ENCODE measurements at places on chromosomes 4 and X.

GRCh38 chr4:142326181-142326580 lies 519.9 kb downstream of the INPP4B start:
- no peak for DNase-seq

DNA sequence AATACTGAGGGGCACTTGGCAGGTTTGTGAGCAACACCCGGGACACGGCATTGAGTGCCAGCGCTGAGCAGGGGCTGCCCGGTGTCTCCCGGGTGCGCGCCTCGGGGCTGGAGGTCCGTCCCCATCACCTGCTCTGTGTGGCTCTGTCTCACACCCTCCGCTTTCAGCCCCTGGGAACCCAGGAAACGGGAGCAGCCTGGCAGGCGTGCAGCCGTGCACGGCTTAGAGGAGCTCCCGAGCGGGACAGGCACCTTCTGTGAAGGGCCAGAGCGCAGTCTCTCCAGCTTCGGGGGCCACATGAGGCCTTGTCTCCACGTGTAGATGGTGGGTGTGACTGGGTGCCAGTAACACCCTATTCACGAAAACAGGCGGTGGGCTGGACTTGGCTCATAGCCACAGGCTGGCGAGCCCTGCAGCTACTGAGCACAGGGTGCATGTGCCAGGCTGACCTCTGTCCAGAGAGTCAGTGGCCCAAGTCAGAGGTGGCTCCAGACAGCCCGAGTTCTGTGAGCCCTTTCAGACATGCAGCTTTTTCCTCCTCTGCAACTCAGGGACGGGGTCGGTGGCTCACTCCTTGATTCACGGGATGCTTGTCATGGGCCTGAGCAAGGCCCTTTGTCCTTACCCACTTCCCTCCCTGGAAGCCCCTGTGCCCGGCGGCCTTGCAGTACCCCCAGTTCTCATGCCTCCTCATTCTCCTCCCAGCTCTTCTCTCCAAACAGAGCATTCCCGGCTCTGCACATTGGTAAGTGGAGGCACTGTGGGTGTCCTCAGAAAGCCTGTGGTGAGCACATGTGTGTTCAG lies 23.5 kb downstream of the UVSSA start:
- DNase-seq = no peak

- no peak for DNase-seq
Observed at GRCh38 chr4:108272046-108272445, 103.3 kb upstream of the LEF1 start.

DNA sequence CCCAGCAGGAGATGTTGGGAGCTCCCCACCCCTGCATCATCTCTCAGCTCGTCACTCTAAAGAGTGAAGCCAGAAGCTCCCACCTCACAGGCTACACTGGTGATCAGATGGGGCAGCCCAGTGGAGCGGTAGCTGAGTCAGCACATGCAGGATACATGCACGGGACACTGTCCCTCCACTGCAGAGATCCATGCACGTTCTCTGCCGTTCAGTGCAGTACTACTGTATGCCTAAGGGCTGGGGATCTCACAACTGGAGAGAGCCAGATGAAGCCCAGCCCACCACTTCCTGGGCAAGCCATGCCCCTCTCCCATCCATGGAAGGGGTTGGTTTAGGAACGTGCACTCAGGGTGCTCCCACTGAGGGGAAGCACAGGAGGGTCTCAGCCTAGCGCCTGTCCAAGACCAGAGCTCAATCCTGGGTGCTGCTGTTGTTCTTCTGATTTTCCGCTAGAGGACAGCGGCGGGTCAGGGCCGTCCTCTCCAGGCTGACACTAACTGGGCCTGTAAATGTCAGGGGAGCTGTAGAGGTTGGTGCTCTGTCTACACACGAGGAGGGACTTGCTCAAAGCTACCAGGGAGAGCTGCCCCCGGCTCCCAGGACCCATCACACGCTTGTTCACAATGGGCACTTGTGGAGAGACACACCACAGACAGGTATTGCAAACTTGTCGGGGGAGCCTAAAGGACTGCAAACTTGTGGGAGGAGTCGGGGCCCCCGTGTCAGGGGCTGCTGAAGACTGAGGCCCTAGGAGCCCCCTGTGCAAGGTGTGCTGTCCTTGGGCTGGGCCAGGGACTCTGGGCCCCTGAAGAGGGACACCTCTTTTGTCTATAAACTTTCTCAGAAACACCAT lies 18.2 kb upstream of the ABLIM2 start:
- no peak for DNase-seq

- DNase-seq = no peak
Observed at GRCh38 chrX:11944501-11944900, 186.5 kb downstream of the MSL3 start.

DNA sequence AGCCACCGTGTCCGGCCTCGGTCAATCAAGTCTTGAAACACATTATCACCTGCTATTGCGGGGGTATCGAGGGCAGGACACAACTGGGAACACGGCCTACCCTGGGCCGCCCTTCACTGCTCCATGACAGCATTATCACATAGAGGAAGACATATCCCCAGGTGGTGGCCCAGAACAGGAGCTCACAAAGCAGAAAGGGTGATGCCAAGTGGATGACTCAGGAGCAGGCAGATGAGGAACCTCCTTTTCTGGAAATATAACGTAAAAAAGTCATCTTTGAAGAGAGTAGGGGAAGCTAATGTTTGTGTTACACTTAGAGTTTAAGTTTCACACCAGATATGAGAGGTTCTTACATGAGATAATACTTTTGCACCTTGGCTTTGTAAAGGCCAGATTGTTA lies 5.3 kb upstream of the SUPT20HL1 start:
- DNase-seq = no peak

GRCh38 chrX:130636277-130636676 lies 234.5 kb downstream of the RBMX2 start:
- DNase-seq = no peak

GRCh38 chr4:168864821-168865541 lies 145.1 kb downstream of the CBR4 start:
- DNase-seq = no peak

- DNase-seq = no peak
Observed at GRCh38 chrX:40096395-40097091, 1.2 kb downstream of the BCOR start.

GRCh38 chrX:122584981-122585380 lies 599.1 kb upstream of the GRIA3 start:
- DNase-seq = no peak

GRCh38 chr4:169080981-169081380 lies 70.9 kb upstream of the CBR4 start:
- DNase-seq = no peak

DNA sequence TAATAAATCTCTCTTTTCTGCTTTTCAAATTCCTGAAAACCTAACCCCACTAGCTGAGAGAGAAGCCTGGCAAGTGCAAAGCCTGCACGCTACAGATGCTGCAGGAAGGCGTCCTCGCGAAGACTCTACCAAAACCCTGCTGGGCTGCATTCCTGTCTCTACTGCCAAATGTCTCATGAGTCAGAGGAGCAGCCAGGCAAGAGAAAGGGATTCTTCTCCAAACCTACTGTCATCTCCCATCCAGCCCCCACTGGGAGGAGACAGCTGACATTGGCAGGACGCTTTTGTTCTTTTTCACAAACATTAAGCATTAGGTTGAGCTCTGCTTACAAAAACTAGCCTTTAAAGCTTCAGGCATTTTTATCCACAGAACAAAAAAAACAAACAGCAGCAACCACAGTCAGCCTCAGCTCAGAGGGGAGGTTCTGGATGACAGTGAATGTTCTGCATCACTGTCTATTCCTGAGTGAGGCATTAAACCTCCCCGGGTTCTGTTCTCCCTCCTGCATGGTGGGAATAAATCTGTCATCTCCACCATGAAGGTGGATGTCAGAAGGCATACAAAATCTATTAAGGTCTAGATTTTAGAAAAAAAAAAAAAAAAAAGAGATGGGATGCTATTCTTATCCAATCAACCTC lies 18.0 kb downstream of the CRMP1 start:
- DNase-seq = no peak

- no peak for DNase-seq
Observed at GRCh38 chrX:108211301-108211700, 119.7 kb downstream of the ATG4A start.

DNA sequence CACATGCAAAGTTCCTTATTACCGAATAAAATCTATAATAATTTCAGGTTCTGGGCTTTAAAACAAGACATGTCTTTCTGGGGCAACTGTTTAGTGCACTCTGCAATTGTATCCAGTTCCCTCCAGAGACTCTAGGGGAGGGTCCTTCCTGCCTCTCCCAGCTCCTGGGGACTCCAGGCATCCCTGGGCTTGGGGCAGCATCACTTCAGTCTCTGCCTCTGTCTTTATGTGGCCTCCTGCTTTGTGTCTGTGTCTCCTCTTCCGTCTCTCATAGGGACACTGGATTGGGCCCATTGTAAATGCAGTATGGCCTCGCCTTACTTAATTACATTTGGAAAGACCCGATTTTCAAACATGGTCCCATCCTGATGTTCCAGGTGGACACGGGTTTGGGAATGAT lies 10.9 kb upstream of the ASMTL start:
- no peak for DNase-seq

DNA sequence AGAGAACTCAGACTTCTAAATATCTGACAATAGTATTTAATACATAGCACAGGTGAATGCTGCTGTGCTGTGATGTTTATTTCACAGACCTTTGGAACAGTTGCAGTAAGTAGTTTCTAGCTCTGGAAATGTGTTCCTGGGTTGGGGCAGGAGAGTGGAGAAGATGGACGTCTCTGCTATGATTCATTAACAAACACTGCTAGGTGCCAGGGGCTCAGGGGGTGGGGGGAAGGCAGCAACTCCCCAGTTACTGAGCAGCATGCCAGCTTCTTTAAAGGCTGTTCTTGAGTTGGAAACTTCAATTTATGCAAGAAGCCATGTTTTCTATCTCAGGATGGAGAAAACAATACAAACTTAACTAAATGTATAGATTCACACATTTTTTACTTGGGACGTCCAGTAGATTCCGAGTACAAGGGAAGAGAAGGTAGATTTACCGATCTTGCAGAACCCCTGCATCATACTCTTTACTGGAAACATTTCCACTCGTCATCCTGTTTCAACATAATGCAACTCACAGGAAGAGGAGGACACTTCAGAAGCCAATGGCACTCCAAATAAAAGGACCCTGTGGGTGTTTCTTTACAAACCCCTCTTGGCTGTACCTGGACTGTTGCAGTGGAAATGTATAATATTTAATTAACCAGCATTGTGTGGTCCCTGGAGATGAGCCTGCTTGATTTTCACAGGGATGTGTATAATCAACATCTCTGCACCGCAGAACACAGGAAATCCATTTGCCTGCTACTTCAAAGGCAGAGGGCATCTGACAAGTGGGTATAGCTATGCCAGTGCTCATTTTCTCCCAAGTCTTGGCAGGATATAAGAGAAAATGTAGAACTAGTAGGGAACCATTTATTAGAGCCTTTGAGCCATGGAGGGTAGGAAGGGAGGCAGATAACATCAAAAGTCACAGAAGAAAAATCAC lies 171.4 kb downstream of the SH3KBP1 start:
- DNase-seq = no peak

DNA sequence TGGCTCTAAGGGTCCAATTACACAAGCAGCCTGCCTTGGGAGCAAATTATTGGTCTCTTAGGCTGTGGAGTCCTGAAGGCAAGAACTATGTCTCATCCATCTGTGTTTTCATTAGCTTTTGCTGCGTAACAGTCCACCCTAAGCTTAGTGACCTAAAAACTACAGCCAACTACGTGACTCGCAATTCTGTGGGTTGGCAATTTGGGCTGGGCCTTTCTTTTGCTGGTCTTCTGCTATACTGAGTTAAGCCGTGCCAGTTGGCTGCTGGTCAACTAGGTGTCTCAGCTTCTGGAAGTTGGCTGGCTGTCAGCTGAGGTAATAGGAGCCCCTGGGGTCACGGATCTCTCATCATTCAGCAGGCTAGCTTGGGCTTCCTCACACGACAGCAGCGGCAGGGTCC lies 205.6 kb upstream of the S100G start:
- DNase-seq = no peak

DNA sequence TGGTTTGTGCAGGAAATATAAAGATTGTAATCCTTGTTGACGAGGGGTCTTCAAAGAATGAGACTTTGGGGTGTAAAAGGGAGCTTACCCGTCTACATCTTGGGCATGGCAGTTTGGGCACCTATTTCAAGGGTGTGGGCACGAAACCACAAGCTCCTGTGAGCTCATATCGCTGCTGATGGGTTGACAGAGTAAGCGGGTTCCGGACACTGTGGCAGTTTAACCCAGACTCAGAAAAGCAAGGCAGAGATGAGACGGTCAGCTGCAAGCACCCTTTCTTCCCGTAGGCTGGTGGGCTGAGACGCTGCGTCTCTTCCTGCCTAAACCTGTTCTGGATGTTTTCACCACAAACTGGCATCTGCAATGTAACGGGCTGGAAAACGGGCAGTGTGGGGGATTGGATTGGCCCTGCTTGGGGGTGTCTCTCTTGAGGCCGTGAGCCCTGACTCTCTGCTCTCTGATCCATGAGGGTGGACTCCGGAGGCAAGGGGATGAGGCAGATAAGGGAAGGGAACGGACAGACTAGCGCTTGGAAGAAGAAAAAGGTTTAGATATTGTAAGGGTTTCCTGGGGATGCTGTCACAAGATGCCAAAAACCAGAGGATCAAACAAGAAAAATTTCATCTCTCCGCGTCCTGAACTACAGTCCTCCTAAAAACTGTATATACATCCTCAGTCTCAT lies 237.5 kb downstream of the SHOX start:
- DNase-seq = no peak

DNA sequence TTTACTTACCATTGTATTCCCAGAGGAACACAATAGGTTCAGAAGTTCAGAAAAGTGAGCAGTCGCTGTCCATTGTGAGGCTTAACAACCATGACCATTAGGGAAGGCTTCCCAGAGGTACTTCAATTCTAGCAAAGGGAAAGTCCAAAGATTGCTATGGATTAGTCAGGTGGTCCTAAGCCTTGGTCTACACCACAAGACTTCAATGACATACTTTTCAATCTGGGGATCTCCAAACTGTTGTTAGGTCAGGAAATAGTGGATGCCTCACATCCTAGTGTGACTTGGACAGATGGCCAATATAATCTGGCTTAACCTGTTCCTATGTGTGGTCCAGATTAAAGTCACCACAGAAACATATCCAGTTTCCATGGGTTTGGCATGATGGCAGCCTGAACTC lies 118.0 kb downstream of the SPCS3 start:
- DNase-seq = no peak

DNA sequence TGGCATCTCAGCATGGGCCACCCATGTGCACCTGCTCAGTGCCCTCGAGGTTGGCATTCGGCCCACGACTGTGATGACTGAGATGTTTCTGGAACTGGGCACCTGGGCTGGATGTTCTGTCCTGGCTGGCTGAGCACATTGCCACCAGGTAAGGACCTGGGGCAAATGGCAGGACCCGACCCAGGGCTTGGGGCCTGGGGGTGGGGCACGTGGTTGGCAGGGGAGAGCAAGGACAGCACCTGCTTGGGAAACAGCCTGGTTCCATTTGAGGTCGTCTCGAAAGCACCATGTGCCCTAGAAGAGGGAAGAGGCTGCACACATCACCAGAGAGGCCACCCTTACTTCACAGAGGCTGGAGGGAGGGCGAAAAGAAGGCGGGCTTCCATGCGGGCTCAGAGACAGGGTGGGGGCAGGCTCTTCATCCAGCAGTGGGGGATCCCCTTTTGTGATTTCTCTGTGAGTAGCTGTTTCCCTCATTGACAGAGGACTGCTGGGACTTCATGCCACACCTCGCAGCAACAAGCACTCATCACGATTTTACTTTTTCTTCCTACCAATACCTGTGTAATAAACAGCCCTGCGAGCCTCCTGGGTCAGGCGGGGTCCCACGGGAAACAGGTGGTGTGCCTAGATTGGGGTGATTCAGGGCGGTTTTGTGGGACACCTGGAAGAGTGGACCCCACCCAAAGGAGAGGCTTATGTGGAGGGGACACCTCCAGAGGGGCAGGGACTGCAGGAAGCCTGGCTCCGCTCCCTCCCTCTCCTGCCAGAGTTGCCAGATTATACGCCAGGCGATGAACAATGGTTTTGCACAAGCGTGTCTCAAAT lies 12.0 kb downstream of the TMEM187 start:
- no peak for DNase-seq
